CD4-positive, alpha-beta T cell treated with Interleukin-2 at 100 ng/mL for 4 hours (primary cell): ENCODE measurements at places on chromosomes 2 and 18.

DNA sequence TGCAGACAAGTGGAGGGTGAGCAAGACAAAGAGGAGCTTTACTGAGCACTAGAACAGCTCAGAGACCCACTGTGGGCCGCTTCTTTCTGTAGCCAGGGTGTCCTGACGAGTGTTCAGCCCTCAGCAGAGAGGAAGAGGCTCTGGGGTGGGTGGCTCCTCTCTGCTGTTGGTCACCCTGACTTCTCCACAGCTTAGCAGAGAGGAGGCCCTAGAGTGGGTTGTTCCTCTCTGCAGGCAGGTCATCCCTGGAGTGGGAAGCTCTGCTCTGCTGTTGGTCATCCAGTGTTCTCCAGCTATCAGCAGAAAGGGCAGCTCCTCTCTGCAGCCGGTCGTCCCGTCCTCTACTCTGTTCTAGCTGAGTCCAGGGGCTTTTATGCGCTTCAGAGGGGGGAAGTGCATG lies 286.5 kb downstream of the ICOS start:
- DNase-seq = no peak

DNA sequence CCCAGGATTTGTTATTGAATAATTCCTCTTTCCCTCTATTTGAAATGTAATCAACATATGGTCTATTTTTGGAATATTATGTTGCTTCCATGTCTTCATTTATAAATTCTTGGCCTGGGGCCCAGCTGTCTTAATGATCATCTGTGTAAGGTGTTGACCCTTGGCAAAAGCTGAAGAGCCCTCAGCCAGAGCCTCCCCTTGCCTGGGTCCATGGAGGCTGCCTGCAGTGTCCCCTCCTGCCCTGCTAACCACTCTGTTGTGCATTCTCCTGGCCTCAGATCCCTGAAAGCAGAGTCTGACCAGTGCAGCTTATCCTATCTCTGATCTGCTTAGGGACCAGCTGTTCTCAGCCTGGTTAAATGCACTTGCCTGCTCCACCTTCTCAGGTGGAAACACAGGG lies 226.1 kb upstream of the APCDD1 start:
- DNase-seq = no peak

DNA sequence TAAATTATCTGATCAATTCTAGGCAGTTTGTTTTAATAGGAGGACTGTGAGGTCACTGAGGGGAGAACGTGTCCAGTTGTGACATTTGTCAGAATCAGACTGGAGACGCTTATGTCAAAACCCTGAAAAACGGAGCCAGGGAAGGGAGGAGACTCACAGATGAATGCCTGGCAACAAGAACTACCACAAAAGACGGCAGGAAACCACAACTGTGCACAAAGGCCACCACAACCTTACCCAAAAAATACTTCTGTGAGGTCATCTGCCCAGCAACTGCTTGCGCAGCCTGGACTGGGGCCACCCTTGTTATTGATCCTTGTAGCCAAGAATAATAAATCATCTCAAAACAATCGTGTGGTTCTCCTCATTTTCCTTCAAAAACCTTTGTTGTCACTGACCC lies 173.0 kb upstream of the ALKAL2 start:
- DNase-seq = peak; percentile 54

- no peak for DNase-seq
Measured at GRCh38 chr2:241161646-241162281, 11.5 kb downstream of the PPP1R7 start.

DNA sequence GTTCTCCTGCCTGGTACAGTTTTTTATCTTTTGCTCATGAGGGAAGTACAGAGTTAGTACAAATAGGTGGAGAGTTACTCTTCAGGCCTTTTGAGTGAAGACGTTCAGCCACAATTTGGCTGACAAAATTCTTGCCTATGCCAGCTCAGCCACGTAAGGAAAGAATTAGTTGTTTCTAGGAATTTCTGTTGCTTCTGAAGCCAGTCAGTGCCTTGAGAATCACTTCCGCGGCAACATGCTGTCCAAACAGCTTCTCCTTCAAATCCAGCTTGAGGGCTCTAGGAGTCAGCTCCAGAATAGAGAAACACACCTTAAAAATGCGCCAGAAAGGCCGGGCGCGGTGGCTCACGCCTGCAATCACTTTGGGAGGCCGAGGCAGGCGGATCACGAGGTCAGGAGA lies 27.5 kb downstream of the M1AP start:
- no peak for DNase-seq

GRCh38 chr2:19073522-19073921 lies 284.9 kb downstream of the OSR1 start:
- DNase-seq = no peak

DNA sequence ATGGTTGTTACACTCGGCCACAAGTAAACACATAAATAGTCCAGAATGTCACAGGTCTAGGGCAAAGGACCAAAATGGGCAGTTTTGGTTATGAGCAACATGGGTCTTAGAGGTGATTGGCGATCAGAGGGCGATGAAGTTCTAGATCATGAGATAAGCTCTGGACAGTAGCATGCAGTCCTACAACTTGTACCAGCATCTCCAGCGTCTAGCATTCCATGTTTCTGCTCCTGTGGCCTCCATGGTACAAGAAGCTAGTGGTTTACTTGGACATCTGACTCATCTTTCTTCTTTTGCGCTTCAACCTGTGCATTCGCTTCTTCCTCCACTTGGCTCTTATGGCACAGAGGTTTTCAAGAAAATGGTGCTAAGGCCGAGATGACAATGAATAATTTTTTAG lies 8.9 kb upstream of the MMADHC start:
- no peak for DNase-seq

DNA sequence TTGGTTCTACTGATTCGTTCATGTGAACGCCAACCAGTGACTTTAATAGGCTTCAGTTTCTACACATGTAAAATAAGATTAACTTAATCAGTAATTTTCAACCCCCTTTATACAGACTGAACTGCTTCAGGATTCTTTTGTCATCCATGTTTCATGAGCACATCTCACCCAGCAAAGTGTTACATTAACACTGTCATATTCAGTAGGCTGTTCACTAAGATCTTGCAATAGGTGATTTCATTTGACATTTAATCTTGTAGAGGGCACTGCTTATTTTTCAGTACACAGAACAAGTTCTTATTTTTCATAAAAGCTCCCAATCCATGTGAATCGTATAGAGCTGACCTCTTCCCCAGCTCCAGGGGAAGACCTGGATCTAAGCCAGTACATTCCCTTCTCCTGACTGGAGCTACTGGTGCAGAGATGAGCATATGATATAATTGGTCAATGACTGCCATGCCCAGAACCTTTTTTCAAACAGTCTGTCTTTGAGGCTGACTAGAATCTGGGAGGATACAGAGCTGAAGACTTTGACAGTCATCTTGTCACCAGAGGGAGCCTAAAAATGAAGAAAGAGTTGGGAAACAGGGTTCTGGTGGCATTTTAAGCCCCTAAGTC lies 72.2 kb upstream of the CHRNA1 start:
- DNase-seq = no peak

DNA sequence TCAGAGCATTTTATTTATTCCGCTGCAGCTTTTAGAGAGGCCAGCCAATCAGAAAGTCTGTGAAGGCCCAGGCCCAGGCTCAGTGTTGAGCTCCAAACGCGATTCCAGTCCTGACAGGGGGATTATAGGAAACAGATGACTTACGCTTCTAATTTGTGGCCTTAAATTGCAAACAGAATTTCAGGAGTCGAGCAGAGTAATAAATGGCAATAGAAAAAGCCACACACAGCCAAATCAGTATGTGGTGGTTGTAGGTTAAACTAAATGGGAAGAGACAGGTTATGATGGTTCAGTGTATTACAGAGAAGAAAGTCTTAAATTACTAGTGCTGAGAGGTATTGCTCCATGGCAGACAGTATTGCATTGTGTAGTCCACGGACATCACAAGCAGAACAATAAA lies 131.0 kb upstream of the ZEB2 start:
- DNase-seq = no peak

- no peak for DNase-seq
Measured at GRCh38 chr18:47968006-47968676, 37.7 kb upstream of the SMAD2 start.

DNA sequence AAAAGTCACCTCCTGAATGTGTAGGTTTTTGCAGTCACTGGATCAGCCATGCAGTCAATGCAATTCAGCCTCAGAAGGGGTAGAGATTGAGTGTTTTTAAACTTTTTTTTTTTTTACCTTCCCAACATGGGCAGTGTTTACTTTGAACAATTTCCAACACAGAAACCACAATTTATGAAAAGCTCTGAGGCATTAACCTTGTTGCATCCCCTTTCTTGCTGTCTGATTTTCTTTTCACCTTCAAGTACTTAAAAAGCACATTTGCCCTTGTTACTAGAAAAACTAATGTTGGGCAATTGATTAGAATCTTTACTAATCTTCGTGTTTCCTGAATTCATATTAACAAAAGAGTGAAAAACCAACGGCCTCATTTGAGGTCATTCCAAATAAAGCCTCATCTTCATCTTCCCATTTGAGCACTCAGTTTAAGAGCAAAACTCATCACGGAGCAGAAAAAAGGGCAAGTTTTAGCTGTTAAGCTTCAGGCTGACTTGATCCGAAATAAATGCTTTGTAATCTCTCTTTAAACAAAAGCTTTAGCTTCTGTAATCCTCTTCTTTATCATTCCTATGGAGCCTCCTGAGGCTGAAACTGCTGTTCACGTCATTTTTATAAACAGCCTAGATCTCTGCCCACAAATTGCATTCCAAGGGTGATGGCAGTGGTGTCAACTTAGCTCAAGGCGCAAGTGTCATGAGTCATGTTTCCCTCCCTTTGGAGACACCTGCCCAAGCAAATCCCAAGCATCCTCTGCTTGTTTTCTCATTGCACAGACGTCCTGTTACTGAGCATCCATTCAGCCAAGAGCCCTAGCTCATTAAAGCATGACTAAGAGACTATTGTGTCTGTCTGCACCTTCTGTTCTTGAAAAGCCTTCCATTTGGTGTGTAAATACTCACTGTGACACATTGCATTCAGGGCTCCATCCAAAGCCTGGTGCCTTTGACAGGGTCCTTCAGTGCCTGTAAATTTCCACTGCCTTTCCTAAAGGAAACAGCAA lies 107.7 kb downstream of the HNMT start:
- DNase-seq = no peak

DNA sequence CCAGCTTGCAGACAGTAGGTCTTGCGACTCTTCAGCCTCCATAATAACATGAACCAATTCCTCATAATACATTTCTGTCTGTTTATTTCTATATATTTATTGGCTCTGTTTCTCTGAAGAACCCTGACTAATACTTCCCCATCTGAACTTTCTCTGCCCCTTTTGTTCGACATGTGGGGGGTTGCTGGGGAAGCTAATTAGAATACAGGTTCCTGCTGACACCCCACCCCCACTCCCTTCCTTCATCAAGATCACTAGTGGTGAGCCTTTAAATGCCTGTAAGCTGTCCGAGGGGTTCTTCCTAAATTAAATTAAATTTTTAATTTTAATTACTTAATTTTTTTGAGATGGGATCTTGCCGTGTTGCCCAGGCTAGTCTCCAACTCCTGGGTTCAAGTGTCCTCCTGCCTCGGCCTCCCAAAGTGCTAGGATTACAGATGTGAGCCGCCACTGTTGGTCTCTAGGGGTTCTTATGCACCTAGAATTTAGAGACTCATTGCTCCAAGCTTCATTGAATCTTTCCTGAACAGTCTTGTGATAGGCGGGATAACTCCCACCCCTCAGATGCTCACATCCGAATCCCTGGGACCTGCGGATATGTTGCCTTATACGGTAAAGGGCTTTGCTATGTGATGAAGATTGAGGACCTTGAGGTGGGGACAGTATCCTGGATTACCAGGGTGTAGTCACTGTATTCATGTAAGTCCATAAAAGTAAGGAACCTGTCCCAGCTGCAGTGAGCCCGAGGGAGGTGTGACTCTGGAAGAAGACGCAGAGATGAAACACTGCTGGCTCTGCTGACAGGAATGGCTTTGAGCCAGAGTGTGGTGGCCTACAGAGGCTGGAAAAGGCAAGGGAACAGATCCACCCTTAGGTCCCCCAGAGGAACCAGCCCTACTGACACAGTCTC lies 26.2 kb downstream of the HPCAL1 start:
- DNase-seq = no peak

DNA sequence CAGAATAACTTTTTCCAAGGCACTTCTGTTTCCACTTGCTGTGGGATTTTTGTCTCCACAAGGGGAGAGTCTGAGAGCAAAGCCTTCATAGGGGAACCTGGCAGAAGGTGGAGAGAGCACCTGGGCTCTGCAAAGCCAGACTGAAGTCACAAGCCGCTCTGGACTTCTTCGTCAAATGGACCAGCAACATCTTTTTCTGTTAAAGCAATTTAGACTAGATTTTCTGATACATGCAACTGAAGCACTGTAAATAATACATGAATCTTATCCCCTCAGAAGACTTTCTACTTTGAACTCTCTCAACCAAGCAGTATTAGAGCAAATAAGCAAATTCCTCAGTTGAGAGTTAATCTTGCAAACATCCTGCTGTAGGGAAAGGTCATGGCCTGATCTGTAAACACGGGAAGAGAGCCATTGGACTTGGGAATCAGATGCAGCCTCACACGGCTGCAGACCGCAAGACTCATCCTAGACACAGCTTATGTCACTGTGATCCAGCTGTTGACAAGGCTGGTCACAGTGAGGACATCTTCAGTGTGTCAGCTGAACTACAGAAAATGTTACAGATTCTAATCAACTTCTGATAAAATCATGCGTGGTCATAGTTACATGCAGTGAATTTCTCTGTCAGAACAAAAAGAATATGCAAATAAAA lies 3.2 kb downstream of the SH3YL1 start:
- no peak for DNase-seq

GRCh38 chr18:74840492-74841167 lies 243.0 kb downstream of the ZNF407 start:
- no peak for DNase-seq

DNA sequence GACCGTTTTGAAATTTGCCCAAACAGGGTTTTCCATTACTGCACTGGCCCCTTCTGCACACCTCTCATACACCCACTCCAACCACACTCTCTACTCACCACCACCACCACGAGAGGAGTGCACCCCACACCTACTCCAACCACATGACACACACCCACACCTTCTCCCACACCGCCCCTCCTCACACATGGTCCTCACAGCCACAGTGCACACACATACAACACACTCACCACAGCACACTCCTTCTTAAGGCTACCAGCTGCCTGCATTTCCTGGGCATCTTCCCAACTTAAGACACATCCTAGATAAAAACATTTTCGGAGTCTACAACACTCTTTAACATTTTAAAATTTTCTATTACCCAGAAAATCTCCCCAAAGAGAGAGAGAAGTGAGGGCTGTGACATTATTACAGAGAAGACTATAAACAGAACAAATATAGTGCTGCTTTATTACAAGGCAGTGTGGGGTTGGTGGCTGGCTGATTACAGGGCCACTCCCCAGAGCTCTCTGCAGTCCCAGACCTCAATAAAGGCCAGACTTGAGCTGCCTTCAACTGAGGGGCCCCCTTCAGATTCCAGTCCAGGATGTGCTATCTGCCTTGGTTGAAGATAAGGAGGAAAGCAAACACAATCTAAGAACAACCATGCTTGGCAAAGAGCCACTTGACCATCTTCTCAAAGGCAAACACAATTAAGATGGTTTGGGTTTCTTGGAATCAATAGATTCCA lies 36.1 kb downstream of the NHEJ1 start:
- DNase-seq = peak; percentile 18

GRCh38 chr2:159758686-159759085 lies 39.3 kb downstream of the CD302 start:
- no peak for DNase-seq

- no peak for DNase-seq
Measured at GRCh38 chr18:70622622-70623419, 334.0 kb downstream of the SOCS6 start.
